Tibial nerve (tissue), 4 donors: ENCODE measurements at places on chromosomes 6 and 20. TPM values are rescaled to one million over a fixed set of nuclear protein-coding genes. Genes with fewer than 3 reads are reported as not detected.

DYNLT2 gene
- total RNA-seq, result 5.7 TPM

FHL5 gene
- total RNA-seq, result 28.3 TPM

DNA sequence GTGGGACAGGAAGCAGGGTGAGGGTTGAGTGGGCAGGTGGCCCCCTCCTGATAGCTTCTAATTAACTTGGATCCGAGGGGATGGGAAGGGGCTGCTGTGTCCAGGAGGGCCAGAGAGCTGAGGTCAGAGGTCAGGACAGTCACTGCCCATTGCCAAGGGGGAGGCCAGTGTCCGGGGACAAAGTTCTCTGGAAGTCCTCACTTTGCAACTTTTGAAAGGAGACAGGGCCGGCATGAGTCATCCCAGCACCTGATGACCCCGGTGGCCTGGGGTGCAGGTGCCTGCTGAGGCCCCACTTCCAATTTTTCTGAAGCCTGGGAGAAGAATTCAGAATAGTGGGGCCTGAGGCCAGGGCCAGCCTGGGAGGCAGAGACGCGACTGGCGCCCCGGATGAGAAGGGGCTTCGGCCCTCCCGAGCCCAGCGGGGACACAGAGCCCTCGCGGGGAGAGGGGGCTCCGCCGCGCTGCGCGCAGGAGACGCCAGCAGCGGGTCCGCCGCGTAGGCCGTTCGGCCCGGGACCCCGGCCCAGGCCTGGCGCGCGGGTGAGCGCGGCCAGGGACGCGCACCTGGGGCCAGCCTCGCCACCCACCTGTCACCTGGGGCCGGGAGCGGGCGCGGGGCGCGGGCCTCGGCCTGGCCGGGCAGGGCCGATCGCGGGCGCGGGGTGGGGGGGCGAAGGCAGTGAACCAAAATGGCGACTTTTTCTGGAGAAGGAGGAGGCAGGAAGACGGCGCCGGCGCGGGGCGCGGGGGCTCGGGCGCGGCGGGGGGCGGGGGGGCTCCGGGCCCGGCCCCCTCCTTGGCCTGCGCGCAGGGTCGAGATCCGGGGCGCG, 586 bp downstream of the ZNF512B start:
- no peak for DNase-seq

GRCh38 chr6:6683969-6684833, 95.7 kb downstream of the LY86 start:
- no peak for DNase-seq

GRCh38 chr6:163729127-163729872, 314.8 kb downstream of the QKI start:
- DNase-seq, result no peak

GRCh38 chr6:141492521-141493284, 640.0 kb upstream of the GJE1 start:
- no peak for DNase-seq

DNA sequence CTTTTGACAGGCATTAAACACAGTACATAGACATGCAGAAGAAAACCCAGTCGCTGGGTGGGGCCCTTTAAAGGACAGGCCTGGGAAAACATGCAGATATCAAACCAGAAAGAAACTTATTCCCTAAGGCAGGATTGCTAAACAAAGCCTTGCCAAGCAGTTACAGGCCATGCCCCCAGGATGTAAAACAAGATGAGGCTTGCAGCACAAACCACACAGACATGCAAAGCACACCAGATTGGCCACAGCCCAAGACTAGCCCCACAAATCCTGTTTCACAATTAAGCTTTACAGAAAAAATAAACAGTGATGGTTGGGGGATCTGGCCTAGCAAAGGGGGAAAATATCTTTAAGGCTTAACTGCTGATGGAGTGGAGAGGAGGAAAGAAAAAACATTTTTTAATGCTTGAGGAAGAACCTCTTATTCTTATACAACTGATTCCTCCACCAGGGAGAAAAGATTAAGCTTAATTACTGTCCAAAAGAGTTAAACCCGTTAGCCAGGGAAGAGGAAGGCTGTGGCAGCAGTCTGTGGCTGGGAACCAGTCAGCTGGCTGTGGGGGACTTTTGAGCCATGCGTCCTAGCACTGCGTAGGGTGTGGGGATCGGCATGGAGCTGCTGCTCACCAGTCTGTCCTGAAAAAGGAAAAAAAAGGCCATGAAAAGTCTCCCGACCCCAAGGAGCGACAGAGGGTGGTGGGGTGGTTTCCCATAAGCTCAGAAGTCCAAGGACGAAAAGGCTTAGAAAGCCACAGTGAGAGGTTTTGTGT, 28.4 kb downstream of the COL19A1 start:
- no peak for DNase-seq
